Activated CD4-positive, alpha-beta memory T cell treated with anti-CD3 and anti-CD28 coated beads for 36 hours (primary cell): ENCODE measurements at places on chromosomes 7 and 10. TPM values are rescaled to one million over a fixed set of nuclear protein-coding genes. Genes with fewer than 3 reads are reported as not detected.

OR2A1 gene
- not detected for total RNA-seq

PAPSS2 gene
- 0.40 TPM for total RNA-seq

- DNase-seq, result peak; percentile 36
Measured at GRCh38 chr10:131786756-131787605, 113.8 kb upstream of the PPP2R2D start.

DNA sequence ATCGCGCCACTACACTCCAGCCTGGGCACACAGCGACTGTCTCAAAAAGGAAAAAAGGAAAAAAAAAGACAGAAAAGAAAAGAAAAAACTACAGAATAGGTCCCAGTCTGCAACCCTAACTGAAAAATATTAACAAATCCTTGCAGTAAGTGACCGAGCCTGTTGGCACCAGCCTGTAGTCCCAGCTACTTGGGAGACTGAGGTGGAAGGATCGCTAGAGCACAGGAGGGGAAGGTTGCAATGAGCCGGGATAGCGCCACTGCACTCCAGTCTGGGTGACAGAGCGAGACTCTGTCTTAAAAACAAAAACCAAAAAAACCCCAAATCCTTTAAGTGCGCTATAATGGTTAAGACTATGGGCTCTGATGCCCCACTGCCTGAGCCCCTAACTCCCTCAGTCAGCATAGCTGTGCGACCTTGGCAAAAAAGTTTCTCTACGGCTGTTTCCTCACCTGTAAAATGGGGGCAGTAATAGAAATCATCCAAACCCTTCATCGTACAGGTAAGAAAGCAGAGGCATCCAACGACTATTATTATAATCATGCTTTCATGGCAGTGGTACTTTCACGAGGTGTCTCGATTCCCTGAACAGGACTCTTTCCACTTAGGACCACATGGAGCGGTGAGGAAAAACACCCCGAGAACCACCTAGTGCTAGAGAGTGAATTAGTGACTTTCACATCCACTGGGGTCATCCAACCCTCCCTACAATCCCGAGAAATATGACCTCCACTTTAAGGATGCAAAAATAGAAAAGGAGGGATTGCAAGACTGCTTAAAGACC lies 755 bp downstream of the TOMM7 start:
- peak; percentile 21 for DNase-seq

DNA sequence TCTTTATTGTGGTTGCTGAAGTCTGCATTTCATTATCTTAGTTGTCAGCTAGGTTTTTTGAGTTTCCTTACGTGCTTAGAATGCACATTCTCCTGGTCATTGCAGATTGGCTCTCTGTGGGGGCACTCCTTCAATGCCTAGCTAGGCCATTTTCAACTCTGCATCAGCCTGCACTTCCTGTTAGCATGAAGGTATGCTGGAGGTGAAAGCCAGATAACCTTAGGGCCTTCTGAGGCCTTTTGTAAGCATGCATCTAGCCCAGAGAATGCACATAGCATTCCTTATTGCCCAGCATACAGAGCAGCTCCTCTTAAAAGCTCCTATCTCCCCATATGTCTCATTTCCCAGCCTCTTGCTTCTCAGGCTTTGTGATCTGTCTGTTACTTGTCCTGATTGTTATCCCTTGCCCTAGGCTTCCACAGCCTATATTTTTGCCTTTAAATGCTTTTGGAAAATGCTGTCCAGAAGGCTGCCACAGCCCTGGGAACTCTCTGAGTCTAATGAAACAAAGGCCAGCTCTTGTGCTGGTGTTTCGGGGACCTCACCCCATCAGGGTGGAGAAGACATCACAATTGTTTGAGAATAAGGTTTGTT lies 108.1 kb upstream of the IGFBP3 start:
- DNase-seq, result no peak

DNA sequence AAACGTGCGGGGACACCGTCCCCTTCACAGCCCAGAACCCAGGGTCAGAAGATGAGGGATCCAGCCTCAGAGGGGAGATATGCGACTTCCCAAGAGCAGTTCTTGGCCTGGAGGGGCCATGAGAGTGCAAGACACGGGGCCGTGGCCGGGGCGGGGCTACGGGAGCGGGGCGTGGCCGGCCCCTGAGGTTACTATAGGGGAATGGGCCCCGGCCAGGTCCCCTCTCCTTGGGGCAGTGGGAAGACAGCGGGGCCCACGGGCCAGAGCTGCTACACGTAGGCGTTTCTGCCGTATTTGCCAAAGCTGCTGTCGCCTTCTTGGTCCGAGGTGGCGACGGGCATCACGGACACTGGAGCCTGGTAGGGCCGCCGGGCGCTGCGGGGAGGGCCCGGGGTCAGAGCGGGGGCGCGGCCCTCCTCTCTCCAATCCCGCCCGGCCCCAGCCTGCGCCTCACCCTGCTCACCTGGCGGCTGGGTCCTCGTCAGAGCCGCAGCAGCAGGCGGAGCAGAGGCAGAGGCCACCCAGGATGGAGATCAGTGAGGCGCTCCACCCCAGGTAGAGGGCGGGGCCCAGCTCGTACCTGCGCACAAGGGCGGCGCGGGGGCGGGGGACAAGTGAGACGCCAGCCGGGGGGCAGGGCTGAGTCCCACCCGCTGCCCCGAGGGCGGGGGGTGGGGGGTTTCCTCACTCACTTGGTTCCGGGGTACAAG lies 5.3 kb downstream of the CLDN15 start:
- DNase-seq, result no peak

DNA sequence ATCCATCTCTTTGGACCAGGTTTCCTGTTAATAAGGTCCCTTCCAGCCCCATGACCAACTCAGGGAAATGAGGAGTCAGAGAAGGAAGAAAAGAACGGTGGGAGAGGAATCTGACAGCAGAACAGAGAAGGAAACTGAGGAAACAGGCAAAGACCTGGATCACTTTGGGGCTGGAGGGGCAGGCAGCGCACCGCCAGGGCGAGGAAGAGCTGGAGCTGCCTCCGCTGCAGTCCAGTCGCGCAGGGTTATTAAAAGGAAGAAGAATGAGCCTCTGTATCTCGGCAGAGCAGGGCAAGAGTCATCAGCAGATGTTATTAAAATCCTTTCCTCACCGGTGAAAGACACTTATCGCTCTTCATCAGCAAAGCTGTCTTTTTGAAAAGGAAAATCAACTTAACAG lies 37.7 kb upstream of the R3HCC1L start:
- no peak for DNase-seq

DNA sequence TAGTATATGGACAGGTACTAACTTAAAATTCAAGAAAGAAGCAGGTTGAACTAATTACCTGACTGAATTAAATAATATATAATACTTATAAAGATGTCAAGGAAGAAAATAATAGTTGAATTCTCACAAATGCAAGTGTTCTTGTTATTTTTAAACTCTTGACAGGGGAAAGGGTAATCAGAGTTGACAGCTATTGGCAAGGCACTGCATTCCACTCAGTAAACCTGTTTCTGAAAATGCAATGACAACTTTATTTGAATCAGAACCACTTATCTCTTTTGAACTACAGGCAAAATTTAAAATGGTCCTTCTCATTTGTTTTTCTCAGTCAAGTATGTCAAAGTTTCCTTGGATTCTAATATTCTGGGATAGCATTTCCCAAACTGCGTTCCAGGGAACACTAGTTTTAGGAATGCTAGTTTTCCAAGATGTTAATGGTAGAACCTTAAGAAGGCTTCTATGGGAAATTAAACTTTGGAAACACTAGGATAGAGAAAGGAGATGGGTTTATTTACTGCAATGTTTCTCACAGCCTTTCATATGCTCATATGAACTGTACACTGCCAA lies 103.7 kb upstream of the LRRN3 start:
- no peak for DNase-seq

GRCh38 chr7:92095380-92095779 lies 38.9 kb downstream of the CYP51A1 start:
- no peak for DNase-seq

JCAD gene
- not detected for total RNA-seq

GRCh38 chr10:63644418-63645142 lies 123.4 kb downstream of the REEP3 start:
- no peak for DNase-seq

GHRHR gene
- not detected for total RNA-seq

- peak; percentile 5 for DNase-seq
Measured at GRCh38 chr10:42952931-42953683, 123.8 kb upstream of the RET start.

GRCh38 chr10:114022766-114023597 lies 20.7 kb upstream of the ADRB1 start:
- DNase-seq, result no peak

- no peak for DNase-seq
Measured at GRCh38 chr7:24233386-24233785, 50.6 kb upstream of the NPY start.

GRCh38 chr10:80187465-80188409 lies 17.6 kb downstream of the ANXA11 start:
- peak; percentile 82 for DNase-seq

- peak; percentile 31 for DNase-seq
Measured at GRCh38 chr7:40717242-40717641, 582.4 kb downstream of the SUGCT start.

RBP3 gene
- not detected for total RNA-seq

- DNase-seq, result no peak
Measured at GRCh38 chr7:80679921-80680907, 41.8 kb downstream of the CD36 start.

DNA sequence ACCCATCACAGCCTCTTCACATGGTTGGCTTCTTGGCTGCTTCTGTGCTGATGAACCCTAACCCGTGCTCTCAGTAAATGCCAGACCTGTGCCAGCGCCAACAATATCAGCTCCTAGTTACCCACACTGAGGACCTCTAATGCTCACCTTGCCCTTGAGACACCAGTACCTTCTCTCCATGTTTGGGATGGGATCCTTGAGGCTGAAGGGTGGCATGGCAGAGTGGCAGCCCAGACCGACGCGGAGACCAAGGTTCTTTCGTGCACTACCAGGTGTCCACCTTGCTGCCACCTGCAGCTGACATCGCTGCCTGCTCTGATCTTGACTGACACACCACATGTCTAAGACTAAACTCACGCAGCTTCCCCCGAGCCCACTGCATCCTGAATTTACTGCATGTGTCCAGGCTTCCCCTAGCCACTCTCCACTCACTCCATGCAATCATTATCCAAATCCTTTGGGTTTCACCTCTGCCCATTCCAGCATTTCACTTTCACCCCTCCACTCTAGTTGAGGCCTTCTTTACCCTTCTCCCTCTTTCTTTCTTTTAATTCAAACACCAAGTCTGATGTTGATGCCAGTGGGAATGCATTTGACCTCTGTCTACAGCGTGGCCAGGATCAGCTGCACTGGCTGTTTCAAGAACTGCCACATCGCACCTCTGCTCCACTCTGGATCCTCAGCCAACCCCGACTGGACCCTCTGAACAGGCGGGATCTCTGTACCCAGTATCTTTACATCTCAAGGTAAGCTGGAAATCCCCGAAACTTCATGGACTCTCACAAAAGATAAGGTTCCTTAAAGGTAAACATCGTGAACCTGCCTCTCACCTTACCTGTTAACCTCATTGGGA lies 294.9 kb downstream of the GLRX3 start:
- no peak for DNase-seq

DNA sequence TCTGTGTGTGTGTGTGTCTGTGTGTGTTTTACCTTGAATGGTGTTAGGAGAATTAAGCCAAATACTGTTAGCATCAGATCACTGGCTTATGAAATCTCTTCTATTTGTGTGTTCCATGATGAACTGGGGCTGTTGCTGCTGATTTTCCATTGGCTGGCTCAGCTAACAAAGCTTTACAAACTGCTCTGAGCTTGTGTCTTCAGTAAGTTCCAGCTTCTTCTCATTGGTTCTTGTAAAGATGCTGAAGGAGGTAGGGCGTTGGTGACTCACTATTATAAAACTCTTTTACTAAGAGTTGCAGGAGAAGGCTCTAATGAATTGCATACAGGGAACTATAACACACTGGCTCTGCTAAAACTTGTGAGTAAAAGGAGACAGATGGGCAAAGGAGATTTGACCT lies 136.4 kb upstream of the PRKCQ start:
- no peak for DNase-seq
